ENCODE measurements at places on chromosomes 11 and 22.

DNA sequence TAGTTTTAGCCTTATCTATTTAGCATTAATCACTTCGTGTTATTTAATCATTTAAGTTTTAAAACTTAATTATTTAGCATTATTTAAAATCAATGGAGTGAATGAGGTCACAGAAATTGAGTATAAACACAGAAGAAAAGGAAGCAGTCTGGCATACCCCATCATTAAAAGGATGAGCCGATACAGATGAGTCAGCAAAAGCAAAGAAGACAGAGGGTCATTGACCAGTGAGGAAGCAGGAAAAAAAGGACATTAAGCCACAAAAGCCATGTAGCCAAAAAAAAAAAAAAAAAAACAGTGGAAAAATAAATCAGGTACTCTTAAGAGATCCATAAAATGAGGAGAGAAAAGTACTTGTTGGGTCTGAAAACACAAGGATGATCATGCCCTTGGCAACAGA, 71.5 kb downstream of the TYR start:
- DNase-seq, result no peak

- no peak for DNase-seq
Observed at GRCh38 chr11:14269692-14270573, 89.0 kb downstream of the RRAS2 start.

DNA sequence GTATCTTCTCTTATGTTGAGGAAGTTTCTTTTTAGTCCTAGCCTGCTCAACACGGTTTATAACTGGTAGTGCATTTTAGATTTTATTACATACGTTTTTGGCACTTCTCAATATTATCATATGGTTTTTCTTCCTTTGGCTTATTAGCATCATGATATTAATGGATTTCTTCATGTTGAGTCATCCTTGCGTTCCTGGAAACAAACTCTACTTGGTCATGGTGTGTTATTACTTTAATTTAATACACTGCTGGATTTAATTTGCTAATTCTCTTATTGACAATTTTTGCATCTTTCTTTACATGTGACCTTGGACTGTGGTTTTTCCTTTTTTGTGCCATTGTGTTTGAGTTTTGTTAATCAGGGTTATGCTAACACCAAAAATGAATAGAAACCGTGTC, 20.5 kb downstream of the IGF2 start:
- DNase-seq, result no peak

DNA sequence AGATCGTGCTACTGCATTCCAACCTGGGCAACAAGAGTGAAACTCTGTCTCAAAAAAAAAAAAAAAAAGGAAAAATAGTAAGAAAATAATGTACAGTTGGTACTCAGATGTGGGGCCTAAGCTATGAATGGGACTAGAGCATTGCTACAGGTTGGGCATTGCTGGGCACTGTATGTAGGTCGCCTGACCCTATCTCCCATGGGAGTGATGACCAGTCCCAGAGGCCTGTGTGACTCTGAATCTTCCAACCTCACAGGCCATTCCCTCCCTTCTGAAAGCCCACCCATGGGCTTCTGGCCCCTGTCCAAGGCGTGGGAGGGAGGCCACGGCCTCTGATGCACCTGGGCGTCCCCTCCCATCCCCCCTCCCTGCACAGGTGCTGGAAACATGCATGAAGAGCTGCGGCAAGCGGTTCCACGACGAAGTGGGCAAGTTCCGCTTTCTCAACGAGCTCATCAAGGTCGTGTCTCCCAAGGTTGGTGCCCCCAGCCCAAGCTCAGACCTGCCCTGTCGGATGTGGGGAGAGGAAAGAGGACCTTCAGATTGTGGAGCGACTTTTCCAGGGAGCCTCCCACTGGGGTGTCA, 9.5 kb downstream of the GGA1 start:
- no peak for DNase-seq

DNA sequence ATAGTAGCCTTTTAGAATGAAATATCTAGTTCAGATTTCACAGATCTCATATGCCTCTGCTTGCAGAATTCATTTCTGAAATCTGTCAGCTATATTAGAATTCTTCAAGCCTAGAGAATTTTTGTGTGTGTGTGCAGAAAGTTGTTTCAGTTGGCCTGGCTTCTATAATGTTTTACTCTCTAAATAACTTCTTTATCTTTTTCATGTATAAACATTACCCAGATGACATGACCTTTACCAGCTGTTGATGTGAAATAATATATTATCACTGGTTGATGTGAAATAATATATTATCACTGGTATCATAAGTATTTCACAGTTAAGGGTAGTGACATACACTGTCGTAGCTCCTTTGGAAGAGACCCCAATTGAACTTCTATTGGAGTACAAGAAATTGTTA, 72.8 kb downstream of the ALX4 start:
- DNase-seq, result no peak

- DNase-seq, result no peak
Observed at GRCh38 chr11:129815596-129816461, at the start of gene TMEM45B. TSS of gene TMEM45B (plus strand) at chr11:129815848. CDS start at chr11:129852483, 36,635 bp downstream.

- DNase-seq, result no peak
Observed at GRCh38 chr11:113562981-113563461, 87.8 kb upstream of the DRD2 start.

DNA sequence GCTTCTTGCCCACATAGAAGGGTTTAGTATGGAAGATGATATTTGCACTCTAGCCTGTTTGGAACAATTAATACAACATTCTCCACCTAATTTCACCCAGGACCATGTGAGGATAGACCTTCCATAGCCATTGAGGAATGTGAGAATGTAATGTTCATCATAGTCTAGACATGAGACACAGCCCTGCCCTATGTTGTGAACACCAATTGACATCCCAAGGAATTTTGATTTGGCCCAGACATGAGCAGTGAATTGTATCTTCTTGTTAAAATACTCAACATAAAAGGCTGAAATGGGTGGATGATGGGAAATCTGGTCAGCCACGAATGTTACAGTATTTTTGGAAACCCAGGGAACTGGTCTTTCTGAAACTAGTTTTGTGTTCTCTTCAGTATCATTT, 892.3 kb upstream of the CHORDC1 start:
- DNase-seq, result no peak

- DNase-seq, result no peak
Observed at GRCh38 chr22:42365111-42365865, 66.9 kb downstream of the NFAM1 start.

GRCh38 chr22:32331918-32332725, 25.5 kb upstream of the RFPL3 start:
- no peak for DNase-seq

DNA sequence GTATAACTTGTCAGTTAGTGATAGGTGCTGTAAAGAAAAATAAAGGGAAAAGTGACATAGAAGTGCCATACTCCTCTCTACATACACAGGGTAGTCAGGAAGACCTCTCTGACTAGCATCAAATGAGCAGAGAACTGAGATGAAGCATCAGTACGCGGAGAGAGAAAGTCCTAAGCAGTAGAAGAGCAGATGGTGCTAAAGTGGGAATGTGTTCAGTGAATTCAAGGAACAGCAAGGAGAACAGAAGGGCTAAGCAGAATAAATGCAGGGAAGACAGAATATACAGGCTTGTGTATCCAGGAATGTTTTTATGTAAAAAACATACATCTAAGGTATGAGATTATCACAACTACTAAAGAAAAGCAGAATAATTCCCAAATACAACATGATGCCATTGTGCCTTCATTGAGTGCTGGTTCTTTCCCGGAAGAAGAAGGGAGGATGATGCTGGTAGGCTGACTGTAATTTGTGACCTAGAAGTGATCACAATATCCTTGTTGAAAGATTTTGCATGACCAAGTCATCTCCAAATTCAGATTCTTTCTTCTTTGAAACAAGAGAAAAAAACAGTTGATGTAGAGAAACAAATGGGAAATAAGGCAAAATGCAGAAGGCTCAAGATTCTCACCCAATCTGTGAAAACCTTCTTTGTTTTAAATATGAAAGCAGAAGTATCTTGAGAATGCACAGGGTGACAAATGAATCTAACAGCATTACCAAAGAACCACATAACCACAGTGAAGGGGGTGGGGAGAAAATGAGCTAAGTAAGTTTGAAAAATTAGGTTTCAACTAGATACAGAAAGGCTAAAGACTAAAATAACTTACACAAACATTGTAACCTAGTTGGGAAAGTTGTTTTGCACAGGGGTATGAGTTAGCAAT, 20.5 kb downstream of the MRE11 start:
- no peak for DNase-seq

DNA sequence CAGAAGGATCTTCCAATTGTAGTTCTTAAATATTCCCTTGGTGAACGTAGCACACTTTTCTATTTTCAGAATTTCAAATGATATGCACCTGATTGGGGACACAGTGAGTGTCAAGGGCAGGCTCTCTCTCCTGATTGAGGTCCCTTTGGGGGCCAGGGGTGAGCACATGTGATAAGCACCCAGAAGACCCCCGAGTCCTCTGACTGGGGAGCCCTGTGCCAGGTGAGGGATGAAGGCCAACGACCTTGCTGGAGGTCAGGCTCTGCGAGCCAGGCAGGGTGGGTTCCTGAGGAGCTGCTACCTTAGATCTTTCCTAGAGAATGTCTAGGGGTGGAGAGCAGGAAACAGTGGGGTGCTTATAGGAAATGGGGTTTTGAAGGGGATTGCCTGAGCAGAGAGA, 1253.9 kb downstream of the BRD1 start:
- no peak for DNase-seq

GRCh38 chr11:64348383-64349024, 8.5 kb downstream of the CCDC88B start:
- DNase-seq, result no peak

GRCh38 chr22:31137721-31138120, 2.6 kb downstream of the PLA2G3 start:
- DNase-seq, result no peak

GRCh38 chr22:17121233-17122195, at the start of gene TMEM121B:
TSS of gene TMEM121B (minus strand) at chr22:17121360. CDS start at chr22:17121127, 233 bp downstream.
- no peak for DNase-seq

- no peak for DNase-seq
Observed at GRCh38 chr11:50187220-50187619, 154.5 kb downstream of the OR4C45 start.

DNA sequence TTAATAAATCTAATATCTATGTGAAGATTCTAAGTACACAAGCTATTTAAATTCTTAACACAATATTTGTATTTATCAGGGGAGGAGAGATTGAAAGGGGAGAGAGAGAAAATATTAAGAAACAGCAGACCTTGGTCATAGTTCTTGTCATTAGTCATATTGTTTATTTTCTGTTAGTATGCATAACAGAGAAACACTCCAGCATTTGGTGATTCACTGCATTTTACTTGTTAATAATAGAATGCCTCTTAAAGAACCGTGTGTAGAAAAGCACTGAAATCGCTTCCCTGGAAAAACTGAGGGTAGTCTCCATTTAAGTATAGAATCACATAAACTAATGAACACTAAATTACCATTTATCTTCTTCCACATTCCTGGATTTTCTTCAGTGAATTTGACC, 122.7 kb upstream of the TRPC6 start:
- no peak for DNase-seq

- DNase-seq, result no peak
Observed at GRCh38 chr11:120625565-120625964, 114.0 kb downstream of the GRIK4 start.

- DNase-seq, result no peak
Observed at GRCh38 chr11:133710241-133710640, 135.1 kb downstream of the SPATA19 start.

DNA sequence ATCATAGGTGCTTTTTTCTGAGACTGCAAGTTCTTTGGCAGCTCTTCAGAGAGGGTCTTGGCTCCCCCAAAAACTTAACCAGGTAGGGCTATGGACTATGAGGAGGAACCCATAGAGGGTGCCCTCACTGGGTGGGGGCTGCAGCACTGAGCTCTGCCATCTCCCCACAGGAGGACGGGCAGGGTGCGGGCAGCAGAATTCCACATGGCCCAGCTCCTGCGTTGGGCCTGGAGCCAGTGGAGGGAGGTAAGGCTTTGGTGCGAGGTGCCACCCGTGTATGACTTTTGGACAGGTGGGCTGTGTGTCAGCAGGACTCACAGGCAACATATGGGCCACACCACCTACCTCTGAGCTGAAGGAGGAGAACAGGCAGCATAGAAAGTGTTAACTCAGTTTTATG, 58.4 kb downstream of the PISD start:
- DNase-seq, result no peak

DNA sequence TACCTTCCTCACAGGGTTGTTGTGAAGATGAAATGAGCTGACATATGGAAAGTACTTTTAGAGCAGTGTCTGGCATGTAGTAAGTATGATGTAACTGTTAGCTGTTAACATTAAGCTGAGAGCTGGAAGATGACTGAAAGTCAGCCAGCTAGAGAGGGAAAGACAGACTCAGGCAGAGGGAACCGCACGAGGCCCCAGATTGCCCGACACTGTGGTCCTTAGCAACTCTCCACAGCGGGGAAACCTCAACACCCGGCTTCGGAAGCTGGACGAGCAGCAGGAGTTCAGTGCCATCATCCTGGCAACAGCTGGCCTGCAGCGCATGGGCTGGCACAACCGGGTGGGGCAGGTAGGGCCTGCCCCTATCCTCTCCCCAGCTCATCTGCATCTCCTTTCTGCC, 6.5 kb downstream of the HMBS start:
- DNase-seq, result no peak

GRCh38 chr11:118851970-118852369, 31.7 kb upstream of the CXCR5 start:
- DNase-seq, result no peak

- no peak for DNase-seq
Observed at GRCh38 chr11:15870911-15871310, 485.4 kb downstream of the SOX6 start.

DNA sequence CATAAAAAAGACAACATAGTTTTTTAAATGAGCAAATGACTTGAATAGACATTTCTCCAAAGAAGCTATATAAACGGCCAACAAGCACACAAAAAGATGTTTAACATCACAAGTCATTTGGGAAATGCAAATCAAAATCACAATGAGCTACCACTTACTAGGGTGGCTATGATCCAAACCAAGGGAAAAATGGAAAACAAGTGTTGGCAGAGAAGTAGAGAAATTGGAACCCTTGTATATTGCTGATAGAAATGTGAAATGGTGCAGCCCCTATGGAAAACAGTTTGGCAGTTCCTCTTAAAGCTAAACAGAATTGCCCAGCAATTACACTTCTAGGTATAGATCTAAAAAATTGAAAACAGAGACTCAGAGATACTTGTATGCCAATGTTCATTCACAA, 29.0 kb downstream of the PAMR1 start:
- no peak for DNase-seq

GRCh38 chr22:48098243-48098920, 1335.9 kb downstream of the TBC1D22A start:
- no peak for DNase-seq
